Right ventricle myocardium inferior (tissue), 1 donor: ENCODE measurements at places on chromosomes 4 and X. TPM values are rescaled to one million over a fixed set of nuclear protein-coding genes. Genes with fewer than 3 reads are reported as not detected.

GRCh38 chrX:6024204-6024603 is 204.5 kb downstream of the NLGN4X start:
- DNase-seq = no peak

DNA sequence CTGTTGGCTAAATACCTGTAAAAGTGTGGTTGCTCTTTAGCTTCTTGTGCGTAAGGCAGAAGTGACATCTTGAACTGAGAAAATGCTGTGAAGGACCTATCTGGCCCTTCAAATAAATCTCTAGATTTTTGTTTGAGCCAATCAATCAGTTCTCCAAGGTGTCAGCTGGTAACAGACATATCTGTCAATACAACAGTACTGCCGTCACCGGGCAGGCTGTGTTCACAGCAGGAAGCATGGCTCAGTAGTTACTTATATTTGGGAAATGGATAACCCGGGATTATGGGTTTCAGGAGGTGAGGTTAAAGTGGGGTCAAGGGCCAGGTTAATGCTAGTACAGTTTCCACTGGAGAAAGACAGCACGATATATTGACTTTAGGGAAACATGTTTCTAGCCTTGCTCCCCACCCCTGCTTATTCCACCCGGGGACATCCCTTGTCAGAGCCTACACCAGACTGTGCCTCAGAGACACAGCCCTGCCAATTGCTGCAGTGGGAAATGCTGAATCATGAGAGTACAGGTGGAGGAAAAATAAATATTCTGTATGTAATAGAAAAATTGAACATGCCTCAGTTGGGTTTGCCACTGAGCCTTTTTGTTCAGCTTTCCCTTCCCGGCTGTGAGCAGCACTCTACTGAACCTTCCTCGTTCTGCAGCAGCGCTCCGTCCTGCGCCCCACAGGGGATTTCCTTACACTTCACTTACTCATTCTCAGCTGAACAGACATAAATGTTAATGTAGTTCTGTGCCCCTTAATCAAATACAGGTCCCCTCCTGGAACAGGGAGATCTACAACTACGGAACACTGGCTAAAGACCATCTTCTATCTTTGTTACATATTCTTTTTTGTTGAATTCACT is 121.1 kb downstream of the MGST2 start:
- DNase-seq = no peak

DNA sequence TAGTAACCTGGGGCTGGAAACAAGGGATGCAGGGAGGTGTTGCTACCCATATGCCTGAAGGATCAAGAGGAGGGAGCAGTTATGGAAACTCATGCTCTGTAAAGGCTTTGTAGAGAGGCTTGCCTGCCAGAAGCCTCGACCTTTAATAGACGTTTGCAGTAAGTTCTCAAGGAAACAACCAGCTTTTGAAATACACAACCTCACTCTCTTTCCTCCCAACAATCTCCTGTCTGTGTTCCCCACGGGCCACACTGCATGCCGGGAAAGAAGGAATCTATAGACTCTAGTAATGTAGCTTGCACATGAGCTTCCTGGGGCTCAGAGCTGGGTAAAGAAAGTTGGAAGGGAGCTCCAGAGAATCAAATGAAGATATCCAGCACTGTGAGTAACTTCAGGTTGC is 101.6 kb upstream of the PACRGL start:
- DNase-seq = no peak

FAM47A gene
- total RNA-seq = not detected

- no peak for DNase-seq
Observed at GRCh38 chr4:22202246-22202974, 253.8 kb upstream of the KCNIP4 start.

GRCh38 chr4:38860788-38861424 is 4.3 kb upstream of the TLR6 start:
- DNase-seq = peak; percentile 74

DNA sequence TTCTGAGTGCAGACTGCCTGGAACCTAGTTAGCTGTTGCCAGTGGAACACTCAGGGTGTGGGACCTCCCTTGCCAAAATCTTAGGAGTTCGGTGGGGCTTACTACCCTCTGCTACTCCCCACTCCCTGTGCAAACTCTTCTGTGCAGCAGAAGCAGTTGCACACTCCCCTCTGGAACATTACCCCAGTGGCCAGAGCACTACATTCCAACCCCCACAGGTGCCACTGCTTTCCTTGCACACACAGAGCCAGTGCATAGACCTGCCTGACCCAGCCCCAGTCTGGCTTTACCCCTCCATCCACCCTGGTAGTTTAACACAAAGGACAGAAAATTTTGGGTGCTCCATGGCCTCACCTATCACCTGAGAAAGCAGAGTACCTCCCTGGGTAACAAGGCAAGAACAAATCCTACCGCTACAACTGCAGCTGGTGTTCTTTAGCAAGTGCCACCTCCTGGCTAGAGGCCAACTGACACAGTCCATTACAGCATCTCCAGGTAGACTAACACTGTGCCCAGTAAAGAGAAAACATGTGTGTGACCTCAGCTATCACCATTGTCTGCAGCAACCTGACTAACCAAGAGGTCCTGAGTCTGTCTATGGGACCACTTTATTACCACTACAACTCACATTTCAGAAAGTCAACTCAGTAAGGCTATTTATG is 11.5 kb upstream of the RASSF6 start:
- DNase-seq = no peak

MAGEA3 gene
- not detected for total RNA-seq

DNA sequence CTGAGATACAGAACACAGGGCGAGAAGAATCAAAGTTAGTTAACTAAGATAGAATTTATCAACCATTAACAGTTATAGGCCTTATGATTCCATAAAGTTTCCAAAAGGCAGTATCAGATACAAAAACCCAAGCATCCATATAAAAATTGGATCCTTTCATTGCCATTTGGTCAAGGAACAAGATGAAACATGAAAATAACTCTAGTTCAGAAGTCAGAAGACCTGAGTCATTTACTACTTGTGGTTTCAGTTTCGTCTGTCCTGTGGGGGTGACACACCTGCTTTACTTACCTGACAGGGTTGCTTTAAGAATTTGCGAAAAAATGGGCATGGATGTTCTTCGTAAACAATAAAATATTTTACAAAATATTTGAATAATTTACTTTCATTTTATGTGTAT is 130.8 kb downstream of the ANAPC10 start:
- DNase-seq = no peak

GRCh38 chr4:24643774-24644520 is 59.6 kb upstream of the DHX15 start:
- no peak for DNase-seq

DNA sequence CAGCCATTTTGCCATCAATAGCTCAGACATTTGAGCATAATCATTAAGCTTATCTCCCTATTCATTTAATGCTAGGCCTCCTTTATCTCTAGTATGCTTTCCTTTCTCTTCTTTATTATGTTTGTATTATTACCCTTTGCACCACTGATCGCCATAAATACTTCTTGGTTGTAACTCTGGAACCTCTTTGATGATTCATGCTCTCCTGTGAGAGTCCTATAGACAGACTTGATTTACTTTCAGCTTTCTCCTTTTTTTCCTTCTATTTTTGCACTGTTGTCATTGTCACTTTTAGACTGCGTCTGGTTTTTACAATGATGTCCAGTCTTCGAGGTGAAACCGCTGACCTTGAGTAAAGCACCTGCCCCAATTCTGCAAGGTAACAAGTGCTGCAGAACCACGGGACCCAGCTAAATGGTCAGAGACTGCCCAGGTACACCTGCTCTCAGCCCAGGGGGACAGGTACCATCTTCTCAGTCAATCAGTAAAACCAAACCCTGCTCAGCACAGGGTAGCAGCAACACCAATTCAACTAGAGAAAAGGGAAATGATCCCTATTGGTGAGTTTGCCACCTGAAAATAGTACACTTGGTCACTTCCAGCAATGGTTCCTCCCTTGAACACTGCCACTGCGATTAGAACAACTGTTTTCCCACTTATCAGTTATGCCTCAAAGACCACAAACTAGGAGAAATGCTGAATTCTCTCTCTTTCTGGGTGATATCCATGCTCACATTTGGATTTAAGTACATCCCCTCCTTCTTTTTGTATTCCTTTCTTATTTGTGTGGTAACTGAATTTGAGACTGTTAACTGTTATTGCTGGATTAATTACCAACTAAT is 125.1 kb downstream of the MAML3 start:
- no peak for DNase-seq

HELT gene
- not detected for total RNA-seq

SULT1B1 gene
- total RNA-seq = 0.65 TPM

- DNase-seq = no peak
Observed at GRCh38 chr4:188986271-188986689, 847.0 kb downstream of the TRIML1 start.

GRCh38 chr4:110487873-110488272 is 11.9 kb downstream of the ENPEP start:
- DNase-seq = no peak

ZNF718 gene
- 6.3 TPM for total RNA-seq

ERAS gene
- not detected for total RNA-seq

DNA sequence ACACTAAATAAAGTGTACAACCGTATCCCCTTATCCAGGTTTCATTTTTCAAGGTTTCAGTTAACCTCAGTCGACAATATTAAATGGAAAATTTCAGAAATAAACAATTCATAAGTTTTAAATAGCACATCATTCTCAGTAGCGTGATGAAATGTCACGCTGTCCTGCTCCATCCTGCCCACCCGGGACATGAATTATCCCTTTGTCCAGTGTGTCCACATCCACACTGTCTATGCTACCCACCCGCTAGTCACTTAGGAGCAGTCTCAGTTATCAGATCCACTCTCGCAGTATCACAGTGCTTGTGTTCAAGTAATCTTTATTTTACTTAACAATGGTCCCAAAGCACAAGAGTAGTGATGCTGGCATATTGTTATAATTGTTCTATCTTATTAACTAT is 54.7 kb downstream of the FRYL start:
- DNase-seq = no peak

- no peak for DNase-seq
Observed at GRCh38 chr4:124947622-124948265, 235.2 kb upstream of the ANKRD50 start.

DNA sequence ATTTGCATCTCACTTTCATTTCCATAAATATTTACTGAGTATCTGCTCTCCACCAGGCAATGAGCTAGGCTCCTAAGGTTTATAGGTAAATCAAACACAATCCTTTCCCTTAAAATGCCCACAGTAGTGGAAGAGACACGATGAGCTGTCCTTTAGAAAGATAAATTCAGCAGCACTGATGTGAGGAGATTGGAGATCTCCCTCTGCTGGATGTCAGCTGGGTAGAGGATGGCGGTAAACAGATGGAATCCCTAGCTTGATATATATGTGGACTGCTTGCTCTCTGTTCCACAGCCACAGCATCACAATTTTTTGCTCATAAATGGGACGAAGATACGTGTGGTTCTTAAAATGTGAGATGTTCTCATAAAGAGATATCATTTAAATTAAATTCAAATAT is 216.4 kb upstream of the RASGEF1B start:
- DNase-seq = no peak

GRCh38 chrX:151042842-151043241 is 59.7 kb downstream of the HMGB3 start:
- DNase-seq = no peak

GRCh38 chrX:29587107-29587506 is 628.3 kb upstream of the MAGEB2 start:
- DNase-seq = no peak

DNA sequence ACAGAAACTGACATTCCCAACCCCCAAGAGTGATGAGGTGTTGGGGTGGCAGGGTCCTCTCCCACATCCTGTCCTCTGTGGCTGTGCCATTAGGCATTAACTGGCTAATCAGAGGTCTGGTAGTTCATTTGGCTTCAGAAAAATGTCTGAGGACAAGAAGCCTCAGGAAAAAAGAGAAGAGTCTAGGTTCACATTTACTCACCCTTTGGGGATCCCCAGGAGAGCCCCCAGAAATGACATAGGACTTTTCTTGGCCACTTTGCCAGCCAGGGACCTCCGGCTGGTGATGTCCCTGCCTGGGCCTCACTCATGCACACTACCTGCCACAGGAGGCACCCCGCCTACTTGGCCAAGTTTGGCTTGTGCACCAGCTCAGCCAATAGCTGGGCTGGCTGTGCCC is 173.0 kb downstream of the RBM46 start:
- DNase-seq = no peak
